Calu3 (cell line): ENCODE measurements at places on chromosomes 4 and X. TPM values are rescaled to one million over a fixed set of nuclear protein-coding genes. Genes with fewer than 3 reads are reported as not detected.

DNA sequence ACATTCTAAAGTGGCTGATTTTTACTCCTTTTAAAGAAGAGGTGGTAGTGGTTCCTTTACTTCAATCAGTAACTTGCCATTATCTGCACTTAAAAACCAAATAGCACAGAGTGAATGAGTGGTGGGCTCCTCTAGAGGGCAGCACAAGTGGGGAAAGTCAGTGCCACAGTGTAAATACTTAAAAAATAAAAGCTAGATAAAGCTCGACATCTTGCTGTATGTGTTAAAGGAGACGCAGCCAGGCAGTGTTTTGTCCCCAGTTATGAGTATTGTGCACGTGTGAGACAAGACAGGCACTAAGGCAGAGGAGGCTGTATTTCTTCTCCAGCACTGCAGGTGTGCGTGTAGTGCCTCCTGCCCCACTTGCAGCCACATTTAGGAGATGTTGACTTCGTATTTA is 24.6 kb downstream of the NAP1L5 start:
- peak; percentile 32 for DNase-seq

DNA sequence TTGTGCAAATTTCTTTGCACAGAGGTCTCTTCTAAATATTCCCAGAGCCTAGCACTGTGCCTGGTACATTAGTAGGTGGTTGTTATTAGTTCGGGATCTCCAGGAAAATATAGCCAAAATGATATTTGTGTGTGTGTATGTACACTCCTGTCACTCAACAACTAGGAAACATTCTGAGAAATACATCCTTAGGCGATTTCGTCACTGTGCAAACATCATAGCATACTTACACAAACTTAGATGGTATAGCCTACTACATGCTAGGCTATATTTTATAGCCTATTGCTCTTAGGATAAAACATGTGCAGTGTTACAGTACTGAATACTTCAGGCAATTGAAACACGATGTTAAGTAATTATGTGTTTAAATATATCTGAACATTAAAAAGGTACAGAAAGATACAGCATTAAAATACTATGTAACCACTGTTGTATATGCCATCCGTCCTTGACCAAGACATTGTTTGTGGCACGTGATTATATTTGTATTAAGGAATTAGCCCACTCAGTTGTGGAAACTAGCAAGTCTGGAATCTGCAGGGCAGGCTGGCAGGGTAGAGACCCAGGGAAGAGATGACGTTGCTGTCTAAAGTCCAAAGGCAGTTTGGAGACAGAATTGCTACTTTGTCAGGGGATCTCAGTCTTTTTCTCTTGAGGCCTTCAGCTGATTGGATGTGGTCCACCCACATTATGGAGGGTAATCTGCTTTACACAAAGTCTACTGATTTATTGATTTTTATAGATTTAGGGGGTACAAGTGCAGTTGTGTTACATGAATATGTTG is 106.9 kb downstream of the COL4A6 start:
- DNase-seq, result no peak

- no peak for DNase-seq
Observed at GRCh38 chr4:146261041-146261440, 46.7 kb downstream of the REELD1 start.

- peak; percentile 0 for DNase-seq
Observed at GRCh38 chr4:63717384-63717783, 691.9 kb downstream of the TECRL start.

Gene EREG
- total RNA-seq, result 413 and 422 TPM in 2 replicates

Gene NLGN4X
- total RNA-seq, result not detected in 2 replicates

Gene CT45A10
- not detected in 2 replicates for total RNA-seq
